ENCODE measurements at places on chromosomes 6 and 20. TPM values are rescaled to one million over a fixed set of nuclear protein-coding genes. Genes with fewer than 3 reads are reported as not detected.

The NOTCH4 gene
- total RNA-seq, result 0.72 TPM

The IRF4 gene
- total RNA-seq, result under 0.01 TPM

The TRAPPC3L gene
- not detected for total RNA-seq

The DAAM2 gene
- total RNA-seq, result 0.24 TPM

The HLA-DQB1 gene
- total RNA-seq, result not detected

The RAET1L gene
- 2.3 TPM for total RNA-seq

The EEF1A2 gene
- total RNA-seq, result 0.96 TPM

The PBOV1 gene
- total RNA-seq, result not detected

The TCP11 gene
- not detected for total RNA-seq

The MMP24 gene
- total RNA-seq, result not detected

The SPATS1 gene
- not detected for total RNA-seq

Data from tracheal epithelial cell (primary cell).